Activated CD8-positive, alpha-beta memory T cell treated with anti-CD3 and anti-CD28 coated beads for 48 hours (primary cell): ENCODE measurements at places on chromosomes 11 and 22.

GRCh38 chr22:47802421-47802820, 1040.0 kb downstream of the TBC1D22A start:
- no peak for DNase-seq

- DNase-seq = peak; percentile 86
Measured at GRCh38 chr11:66022401-66023185, 3.7 kb downstream of the CATSPER1 start.

GRCh38 chr11:2716376-2717095, 16.7 kb upstream of the KCNQ1OT1 start:
- DNase-seq = no peak

DNA sequence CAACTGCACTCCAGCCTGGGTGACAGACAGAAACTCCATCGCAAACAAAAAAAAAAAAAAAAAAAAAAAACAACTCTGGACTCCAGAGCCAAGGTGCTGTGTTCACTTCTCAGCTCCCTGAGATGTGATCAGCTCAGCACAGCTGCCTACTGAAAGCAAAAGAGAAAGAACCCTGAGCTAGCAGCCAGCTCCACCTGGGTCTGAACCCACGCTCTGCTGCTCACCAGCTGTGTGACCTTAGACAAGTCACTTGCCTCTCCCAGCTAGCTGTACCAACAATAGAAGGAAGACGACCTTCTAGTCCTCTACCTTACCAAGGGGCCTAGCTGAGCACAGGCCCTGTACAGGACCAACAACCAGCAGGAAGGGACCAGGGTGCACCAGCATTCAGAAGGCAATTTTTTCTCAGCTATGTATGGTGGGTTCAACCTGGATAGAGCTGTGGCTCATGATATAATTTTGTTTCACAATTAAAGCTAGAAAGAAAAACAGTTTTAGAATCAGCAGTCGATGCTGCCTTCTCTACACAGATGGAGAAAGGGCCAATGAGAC, 3.8 kb downstream of the DGCR2 start:
- DNase-seq = no peak

GRCh38 chr22:20154602-20155187, 3.8 kb upstream of the CCDC188 start:
- DNase-seq = no peak

- DNase-seq = no peak
Measured at GRCh38 chr11:125263268-125263790, 98.8 kb downstream of the PKNOX2 start.

GRCh38 chr11:71580057-71581003, 2.3 kb downstream of the KRTAP5-11 start:
- no peak for DNase-seq

- DNase-seq = no peak
Measured at GRCh38 chr11:126345759-126346585, 9.5 kb upstream of the ST3GAL4 start.

DNA sequence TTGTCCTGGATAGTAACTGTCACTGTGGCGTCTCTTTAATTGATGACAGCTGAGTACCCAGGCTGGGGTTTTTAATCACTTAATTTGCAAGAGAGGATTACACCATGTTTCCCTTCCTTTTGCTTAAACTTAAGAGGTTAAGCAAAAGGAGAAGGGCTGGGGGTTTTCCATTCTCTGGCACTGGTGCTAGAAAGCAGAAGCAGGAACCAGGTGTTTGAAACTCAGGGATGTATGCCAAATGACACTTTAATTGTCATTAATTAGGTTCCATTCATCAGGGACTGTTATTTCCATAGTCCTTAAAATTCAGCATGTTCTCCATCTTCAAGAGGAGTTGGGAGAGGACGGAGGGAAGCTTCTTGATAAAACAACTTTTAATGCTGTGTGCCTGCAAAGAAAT, 746.2 kb downstream of the NELL1 start:
- DNase-seq = no peak

GRCh38 chr11:126782810-126783209, 217.8 kb downstream of the KIRREL3 start:
- no peak for DNase-seq

DNA sequence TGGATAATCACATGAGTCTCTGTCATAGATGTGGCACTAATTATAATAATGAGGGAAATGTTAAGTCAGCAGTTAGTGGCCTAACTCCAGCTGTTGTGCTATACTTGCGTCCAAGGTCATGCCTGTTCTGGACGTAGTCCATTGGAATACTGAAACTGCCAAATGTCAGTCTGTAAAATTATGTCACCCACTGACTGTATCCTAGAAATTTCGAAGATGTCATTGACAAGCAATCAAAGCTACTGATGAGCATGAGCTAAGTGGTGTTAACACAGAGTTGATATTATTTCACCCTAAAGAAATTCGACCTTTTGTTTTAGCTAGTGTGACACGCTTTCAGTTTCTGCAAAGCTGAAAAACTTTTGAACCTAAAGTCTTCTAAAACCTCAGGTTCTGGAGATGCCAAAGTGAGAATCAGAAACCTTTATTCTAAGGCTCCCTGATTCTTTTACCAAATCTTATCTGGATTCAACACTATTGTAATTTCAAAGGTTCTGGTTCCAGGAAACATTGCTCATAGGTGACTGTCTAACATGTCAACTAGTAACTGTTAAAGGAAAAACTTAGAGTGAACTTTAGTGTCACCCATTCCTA, 14.9 kb upstream of the ME3 start:
- no peak for DNase-seq

- DNase-seq = no peak
Measured at GRCh38 chr11:110471371-110471770, 41.6 kb downstream of the FDX1 start.

GRCh38 chr22:22953791-22954190, 66.2 kb downstream of the IGLL5 start:
- no peak for DNase-seq

- DNase-seq = no peak
Measured at GRCh38 chr11:66365166-66365565, 6.4 kb downstream of the SLC29A2 start.

DNA sequence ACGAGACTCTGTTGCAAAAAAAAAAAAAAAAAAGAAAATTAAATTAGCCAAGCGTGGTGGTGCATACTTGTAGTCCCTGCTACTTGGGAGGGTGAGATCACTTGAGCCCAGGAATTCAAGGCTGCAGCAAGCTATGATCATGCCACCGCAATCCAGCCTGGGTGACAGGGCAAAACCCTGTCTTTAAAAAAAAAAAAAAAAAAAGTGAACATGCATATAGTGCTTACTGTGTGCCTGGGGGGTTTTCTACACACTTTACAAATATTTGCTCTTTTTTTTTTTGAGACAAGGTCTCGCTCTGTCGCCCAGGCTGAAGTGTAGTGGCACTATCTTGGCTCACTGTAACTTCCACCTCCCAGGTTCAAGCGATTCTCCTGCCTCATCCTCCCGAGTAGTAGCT, 12.9 kb downstream of the TPST2 start:
- DNase-seq = no peak

DNA sequence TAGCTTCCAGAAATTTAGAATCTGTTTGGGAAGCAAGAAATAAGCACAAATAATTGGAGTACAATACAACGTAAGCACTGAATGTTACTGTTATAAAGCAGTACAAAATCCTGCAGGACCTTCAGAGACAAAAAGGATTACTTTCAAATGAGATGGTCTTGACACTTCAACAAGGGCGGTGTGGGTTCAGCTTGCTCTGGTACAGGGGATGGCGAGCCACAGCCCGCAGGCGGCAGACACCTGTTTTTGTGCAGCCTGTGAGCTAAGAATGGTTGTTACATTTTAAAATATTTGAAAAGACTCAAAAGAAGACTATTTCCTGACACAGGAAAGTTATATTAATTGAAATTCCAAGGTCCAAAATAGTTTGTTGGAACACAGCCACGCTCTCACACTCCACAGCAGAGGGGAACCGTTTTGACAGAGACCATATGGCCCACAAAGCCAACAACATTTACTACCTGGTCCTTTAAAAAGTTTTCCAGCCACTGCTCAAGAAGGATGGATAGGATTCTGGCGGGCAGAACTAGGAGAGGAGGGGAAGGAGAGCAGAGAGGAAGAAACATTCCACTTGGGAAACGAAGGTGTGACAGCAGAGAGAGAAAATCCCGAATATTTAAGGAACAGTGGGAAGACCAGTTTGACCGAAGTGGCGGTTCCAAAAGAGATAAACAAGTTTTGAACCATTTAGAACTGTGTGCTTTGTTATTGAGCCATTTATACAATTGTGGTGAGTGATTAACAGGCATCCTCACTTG, 6.3 kb downstream of the PRDM10 start:
- no peak for DNase-seq

- DNase-seq = no peak
Measured at GRCh38 chr11:119706887-119707286, 22.1 kb downstream of the NECTIN1 start.

GRCh38 chr11:97703851-97704250, 1314.0 kb downstream of the JRKL start:
- DNase-seq = no peak

DNA sequence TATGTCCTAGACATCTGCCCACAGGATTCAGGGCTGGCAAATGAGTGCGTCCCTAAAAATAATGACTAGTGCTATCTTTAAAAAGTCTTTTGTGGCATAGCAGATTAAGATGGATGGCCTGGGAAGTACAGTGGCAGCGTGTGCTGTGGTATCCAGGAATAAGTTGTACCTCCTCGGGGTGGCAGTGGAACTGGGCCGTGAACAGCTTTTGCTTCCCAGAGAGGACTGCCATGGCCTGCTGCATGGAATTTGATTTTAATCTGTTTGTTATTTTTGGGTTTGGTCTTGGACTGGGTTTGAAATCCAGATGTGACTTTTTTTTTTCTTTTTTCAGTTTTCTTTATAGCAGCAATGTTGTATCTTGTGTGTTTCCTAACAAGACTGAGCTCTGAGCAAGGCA, 71.3 kb upstream of the PARVG start:
- no peak for DNase-seq

DNA sequence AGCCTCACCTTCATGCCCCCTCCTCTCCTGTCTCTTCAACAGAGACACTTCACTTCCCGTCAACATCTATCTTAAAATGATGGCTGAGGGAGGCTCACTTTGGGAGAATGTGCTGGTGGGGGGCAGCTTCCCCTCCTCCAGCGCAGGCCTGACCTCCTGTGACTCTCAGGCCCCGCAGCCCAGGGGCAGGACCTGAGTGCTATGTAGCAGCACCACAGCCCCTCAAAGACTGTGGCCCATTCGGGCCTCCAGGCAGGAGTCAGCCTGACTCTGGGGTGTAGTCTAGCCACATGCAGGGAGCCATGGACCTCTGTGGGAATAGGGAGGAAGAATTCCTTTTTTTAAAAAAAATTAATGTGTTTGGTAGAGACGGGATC, 43.7 kb downstream of the DKK3 start:
- no peak for DNase-seq

DNA sequence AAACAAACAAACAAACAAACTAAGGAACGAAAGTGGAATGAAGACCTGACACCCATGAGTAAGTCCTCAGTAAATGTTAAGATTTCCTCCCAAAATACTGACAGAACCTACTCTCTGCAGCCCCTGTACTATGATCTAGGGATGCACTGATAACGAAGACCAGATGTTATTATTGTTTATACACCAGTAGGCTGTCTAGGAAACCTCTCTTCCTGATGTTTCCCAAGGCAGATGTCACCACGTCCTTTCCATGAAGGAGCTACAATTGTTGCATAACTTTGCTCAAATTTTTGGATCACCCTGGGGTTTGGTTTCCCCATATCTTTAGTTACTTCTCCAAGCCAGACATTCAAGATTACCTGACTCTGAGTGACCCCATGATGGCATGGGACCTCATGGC, 340.7 kb downstream of the MIAT start:
- DNase-seq = no peak

DNA sequence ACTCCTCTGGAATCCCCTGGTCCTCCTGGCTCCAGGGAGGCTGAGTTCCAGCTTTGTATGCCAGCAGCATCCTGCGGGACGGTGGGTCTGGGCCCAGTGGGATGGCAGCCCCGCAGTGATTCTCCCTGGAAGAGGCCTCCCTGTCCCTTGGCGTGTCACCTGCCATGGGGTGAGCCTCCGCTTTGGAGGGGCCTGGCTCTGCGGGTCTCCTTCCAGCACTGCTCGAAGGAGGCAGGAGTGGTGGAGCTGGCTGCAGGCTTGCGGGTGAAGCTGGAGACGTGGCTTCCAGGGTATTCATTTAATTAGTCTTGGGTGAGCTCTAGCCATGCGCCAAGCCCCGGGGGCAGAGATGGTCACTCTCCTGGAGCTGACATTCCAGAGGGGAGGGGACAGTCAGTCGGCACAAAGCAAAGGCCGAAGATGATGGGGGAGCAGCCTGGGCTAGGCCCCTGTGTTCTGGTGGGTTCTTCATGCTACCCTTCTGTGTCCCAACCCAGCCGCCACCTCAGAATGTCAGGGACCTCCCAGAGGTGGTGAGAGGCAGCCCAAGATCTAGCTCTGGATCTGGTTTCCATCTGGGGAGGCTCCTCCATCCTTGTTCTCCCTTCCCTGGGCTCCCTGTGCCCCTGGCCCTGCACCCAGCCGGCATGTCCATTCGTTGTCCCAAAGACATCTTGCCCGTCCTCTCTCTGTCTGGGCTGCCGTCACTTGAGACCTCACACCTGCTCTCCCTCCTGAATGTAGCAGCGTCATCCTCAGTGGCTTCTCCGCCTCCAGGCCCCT, 1332.5 kb downstream of the BRD1 start:
- DNase-seq = no peak

DNA sequence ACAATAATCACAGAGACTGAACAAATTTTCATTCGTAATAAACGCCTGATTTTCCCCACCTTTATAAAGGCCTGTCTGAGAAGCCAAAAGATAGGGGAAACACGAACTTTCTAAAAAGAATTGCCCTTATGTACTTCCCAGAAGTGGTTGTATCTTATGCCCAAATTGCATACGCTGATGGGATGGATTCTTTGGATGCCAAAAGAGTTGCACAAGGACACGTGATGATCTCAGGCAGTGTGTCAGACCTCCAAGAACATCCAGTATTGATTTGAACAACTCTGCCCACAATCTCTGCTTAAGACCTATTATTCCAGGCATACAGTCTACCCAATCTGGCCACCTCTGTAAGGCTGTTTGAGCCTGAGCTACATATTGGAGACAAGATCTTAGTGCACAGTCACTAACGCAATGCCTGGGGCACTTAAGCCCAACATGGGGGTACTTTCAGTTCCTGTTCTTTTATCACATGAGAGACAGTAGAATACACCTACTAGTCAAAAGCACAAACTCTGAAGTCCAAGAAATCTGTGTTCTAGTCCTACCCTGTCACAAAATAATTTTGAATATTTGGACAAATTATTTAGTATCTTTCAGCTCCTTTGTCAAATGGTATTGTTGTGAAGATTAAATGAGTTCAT, 38.9 kb downstream of the OR10A6 start:
- DNase-seq = no peak

GRCh38 chr11:103584021-103584420, 452.4 kb upstream of the DDI1 start:
- no peak for DNase-seq
